ENCODE measurements at places on chromosomes 7 and 10.

GRCh38 chr7:30460246-30460633, 18.3 kb downstream of the NOD1 start:
- DNase-seq = no peak

GRCh38 chr10:106158241-106158640, 1006.3 kb downstream of the SORCS1 start:
- no peak for DNase-seq

DNA sequence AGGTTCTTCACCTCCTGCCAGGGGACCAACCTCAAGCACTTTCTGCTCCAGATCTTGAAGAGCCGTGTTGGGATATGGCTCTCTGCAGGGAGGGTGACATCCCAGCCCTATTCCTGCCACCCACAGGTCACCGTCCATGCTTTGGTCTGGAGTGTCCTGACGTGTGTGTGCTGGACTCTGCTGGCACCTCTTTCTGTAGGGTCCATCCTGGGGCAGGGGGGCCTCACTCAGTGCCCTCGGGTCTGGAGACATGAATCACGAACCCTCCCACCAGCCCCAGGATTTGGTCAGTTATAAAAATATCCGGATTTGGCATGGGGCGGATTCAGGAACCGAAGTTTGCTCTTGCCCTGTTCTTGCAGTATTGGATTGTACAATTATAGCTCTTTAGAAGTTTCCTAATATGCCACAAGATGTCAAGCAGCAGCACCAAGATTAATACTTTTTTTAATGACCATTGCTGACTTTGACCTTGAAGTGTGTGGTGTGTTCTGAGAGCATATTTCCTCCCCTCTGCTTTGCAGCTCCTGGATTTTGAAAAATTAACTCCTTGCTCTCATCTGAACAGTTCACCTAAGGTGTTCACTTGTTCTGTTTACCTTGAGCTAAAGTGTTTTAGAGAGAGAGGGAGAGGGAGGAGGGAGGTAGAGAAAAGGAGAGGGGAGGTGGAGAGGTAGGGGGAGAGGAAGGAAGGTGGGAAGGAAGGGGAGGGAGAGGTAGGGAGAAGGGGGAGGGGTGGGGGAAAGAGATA, 95.4 kb upstream of the SHH start:
- DNase-seq = no peak

- DNase-seq = no peak
Observed at GRCh38 chr10:7035126-7035761, 375.6 kb downstream of the SFMBT2 start.

DNA sequence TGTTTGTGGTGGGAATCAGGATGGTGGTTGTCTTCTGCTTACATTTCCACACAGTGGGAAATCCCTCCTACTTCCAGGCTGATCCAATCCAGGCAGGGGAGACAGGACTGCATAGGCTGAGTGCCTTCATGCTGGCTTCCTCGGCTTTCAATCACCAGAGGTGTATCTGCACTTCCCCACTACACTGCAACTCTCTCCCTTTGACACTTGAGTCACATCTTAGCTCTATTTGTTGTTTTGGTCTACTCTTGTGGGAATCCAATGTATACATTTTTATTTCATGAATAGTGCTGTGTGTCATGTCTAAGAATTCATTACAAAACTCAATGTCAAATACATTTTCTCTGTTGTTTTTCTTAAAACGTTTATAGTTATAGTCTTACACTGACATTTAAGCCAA, 735.6 kb downstream of the XPNPEP1 start:
- DNase-seq = no peak

GRCh38 chr7:31958226-31958625, 112.0 kb downstream of the PDE1C start:
- DNase-seq = no peak

DNA sequence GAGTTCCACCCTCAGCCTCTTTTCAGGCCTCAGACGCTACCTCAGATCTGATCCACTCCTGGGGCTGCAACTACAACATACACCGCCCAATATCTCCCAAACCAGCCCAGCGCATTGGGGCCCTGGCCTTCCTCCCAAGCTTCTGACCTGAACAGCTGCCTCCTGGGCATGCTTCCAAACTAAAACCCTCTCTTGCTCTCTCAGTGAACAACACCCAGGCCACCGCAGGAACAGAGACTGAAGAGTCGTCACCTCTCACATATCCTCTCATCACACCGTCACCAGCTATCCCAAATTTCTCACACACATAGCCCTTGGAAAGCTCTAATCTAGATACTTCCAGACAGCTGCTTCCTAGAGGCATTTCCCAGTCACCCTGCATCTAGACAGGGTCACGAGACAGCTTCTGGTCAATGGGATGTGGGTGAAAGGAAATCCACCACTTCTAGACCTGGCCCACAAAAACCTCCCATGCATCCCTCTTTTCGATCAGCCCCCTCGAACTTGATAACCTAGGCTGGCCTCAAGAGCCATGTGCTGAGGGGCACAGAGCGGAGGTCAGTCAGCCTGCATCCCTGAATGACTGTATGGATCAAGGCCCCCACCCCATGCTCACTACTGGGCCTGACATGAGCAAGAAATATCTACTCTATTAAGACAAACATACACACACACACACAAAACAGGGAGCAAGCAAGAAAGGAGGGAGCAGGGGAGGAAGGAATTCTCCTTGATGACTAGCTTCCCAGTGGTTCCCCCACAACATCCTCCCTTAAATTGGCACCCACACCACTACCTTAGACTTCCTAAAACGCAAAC, 1.8 kb downstream of the PARP12 start:
- no peak for DNase-seq

GRCh38 chr7:105580022-105580740, 1.1 kb downstream of the EFCAB10 start:
- DNase-seq = peak; percentile 24

- no peak for DNase-seq
Observed at GRCh38 chr10:46297406-46298204, 10.8 kb downstream of the ANTXRL start.

GRCh38 chr7:91344911-91345310, 80.7 kb downstream of the FZD1 start:
- DNase-seq = no peak

DNA sequence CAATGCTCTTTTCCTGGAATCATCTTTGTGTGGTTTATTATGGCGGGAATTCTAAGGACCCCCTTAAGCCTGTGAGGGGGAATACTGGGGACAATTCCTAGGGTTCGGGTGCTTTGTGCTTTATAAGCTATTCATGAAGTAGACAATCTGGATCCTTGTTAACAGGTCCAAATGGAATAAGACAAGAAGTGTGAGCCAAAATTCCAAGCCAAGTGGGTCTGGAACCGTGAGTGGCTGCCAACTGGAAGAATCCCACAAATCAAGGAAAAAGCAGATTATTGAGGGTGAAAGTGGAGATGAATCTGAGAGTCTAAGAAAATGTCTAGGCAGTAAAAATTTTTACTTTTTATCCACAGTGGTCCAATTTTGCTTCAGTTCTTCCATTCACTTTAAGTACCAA, 136.8 kb downstream of the MDFIC start:
- no peak for DNase-seq
